ENCODE measurements at places on chromosomes 6 and 20.

DNA sequence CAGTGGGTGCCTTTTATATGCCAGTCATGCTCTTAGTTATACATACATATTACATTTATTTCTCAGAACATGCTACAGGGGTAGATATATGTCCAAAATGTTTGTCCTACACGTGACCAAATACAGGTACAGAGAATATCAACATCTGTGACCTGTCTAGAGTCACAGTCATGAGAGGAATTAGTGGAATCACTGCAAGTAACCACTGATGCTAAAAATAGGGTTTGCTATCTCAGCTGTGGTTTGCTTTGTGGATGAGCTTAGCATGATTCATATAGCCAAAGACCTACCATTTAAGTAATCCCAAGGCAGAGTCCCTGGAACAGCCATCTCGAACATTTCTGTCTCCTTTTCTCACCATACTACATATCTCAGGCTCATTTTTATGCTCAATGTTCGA lies 32.3 kb downstream of the GSTA3 start:
- no peak for DNase-seq

- DNase-seq, result no peak
Observed at GRCh38 chr6:131062241-131063027, 611 bp downstream of the EPB41L2 start.

GRCh38 chr6:18036781-18037180 lies 49.3 kb upstream of the KIF13A start:
- DNase-seq, result no peak

DNA sequence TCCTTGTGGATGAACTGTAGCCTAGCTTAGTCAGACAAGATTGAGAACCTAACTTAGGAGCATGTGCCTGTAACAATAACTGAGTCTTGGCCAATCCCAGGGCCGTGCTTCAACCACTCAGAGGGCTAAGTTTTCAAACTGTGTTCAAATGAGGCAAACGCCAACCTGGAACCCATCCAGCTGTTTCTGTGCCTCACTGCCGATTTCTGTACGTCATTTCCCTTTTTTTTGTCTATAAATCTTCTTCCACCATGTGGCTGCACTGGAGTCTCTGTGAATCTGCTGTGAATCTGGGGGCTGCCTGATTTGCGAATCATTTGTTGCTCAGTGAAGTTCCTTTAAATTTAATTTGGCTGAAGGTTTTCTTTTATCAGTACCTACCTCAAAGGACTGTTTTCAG lies 115.0 kb upstream of the CHD6 start:
- no peak for DNase-seq

DNA sequence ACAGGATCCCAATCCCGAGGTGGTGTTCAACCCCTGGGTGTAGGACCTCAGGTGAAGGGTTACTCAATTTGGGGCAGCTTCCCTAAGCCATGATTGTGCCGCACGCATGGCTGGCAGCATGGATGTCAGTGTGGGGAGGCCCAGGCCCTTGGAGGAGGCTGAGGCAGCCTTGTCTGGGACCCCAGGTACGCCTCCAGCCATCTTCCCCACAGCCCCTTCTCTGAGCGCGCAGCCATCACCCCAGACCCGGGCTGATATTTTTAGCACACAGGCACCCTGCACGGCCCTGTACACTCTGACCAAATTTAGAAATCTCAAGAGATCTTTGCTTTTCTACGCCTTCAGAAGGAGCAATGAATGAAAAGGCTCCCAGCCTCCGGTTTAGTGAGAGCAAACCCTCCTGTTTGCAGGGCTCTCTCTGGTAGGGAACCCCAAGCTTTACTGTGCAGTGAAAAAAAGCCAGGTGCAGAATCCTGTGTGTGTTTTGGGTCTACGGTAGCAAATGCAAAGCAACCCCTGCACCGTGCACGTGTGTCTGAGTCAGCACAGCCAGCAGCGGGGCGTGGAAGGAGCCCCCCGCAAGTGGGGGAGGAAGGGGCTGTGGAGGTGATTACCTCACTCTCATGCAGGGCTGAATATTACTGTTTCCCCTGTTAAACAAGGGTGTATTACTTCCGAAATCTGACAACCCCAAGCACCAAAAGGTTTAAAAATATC lies 44.3 kb downstream of the CTCFL start:
- no peak for DNase-seq

- DNase-seq, result no peak
Observed at GRCh38 chr20:58418949-58419748, 30.1 kb downstream of the VAPB start.

- no peak for DNase-seq
Observed at GRCh38 chr6:84643778-84644177, 120.6 kb downstream of the TBX18 start.

DNA sequence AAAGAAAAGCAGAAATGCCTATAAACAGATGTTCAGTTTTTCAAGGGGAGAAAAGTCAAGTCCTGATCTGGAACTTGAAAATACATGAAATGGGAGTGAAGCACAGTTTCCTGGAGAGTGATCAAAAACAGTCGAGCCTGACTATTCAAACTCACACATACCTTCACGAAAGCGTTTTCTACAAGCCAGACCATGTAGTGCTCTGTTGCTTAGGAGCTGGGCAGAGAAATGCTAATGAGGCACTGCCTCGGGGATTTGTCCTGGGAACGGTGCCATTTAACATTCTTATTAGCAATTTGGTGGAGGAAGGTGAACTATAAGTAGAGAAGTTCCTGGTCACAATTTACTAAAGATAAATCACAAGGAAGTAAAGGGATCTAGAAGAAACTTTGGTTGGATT lies 5.9 kb downstream of the NHSL1 start:
- DNase-seq, result no peak

DNA sequence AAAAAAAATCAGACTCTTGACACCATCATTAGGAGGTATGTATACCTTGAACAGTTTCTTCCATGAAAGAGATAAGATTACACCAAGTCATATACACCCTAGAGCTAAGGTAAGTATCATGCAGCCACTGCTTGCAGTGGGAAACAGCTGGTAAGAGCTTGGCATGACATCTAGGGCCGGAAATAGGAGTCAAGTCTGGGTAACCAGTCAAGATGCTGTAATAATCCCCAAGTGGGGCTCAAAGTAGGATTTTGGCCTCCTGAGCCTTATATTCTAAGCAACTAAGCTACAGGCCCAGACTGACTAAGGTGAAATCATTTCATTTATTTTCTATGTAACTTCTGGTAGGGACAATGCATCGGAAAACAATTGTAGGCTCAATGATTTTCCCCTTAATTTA lies 23.9 kb downstream of the TRERF1 start:
- DNase-seq, result no peak

DNA sequence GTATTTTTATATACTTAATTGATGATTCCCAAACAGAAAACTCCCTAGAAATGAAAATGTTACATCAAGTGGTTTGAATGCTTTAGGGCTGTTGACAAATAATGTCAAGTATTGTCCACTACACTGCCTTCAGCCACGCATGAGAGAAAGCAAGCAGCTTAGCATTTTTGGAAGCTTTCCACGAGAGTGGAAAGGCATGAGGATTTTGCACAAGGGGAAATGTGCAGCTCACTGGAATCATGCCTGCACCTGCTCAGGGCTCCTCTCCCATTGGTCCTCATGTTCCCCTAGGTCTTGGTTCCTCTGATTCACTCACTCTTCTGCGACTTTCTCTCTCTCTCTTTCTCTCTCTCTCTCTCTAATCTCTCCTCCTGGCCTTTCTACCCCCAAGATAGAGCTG lies 439.5 kb upstream of the CDH4 start:
- no peak for DNase-seq

Data from T-helper 2 cell (primary cell).